ENCODE measurements at places on chromosomes 6 and 20.
A peak's percentile ranks its signal among the peaks of the same experiment; 100 is the strongest.

GRCh38 chr6:163712566-163712961 is 298.0 kb downstream of the QKI start:
- no peak for DNase-seq

DNA sequence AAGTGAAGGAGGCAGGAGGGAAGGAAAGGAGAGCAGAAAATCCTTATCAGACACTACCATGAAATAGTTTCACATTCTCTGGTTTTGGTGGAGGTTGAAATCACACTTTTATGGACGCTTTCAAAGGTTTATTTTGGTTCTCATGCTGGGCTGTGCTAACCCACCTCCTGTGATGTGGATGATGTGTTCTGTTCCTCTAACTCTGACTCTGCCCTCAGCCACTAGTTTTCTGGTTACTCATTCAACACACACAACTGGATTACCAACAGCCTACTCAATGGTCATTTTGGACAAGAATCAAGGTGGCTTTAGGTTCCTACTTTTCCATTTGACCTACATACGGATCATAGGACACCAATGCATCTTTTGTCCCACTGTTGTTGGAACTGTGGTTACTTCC is 522.1 kb upstream of the BTBD3 start:
- DNase-seq, result no peak

- DNase-seq, result no peak
Observed at GRCh38 chr6:129320892-129321291, 389.1 kb downstream of the ARHGAP18 start.

DNA sequence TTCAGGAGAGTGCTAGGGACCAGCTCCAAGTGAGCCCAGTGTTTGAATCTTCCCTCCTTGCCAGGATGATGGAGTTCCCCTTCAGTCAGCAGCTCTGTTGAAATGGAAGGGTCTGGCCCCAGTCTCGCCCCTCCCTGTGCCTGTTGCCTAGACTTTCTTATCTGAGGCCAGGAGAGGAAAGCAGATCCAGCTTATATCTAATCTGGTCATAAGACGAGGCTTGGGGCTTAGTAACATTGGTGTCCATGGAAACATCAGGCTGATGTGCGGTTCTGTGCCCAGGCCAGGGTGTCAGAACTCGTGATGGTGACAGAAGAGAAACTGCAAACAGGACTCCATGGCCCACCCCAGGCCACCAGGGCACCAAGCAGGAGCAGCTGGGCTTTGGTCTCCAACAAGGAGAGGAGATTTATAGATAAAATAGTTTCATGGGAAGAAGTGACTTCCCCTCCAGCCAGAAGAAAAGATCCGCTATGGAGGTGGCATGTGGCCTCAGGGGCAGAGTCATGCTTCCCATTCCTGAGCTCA is 9.8 kb downstream of the MAS1L start:
- no peak for DNase-seq

DNA sequence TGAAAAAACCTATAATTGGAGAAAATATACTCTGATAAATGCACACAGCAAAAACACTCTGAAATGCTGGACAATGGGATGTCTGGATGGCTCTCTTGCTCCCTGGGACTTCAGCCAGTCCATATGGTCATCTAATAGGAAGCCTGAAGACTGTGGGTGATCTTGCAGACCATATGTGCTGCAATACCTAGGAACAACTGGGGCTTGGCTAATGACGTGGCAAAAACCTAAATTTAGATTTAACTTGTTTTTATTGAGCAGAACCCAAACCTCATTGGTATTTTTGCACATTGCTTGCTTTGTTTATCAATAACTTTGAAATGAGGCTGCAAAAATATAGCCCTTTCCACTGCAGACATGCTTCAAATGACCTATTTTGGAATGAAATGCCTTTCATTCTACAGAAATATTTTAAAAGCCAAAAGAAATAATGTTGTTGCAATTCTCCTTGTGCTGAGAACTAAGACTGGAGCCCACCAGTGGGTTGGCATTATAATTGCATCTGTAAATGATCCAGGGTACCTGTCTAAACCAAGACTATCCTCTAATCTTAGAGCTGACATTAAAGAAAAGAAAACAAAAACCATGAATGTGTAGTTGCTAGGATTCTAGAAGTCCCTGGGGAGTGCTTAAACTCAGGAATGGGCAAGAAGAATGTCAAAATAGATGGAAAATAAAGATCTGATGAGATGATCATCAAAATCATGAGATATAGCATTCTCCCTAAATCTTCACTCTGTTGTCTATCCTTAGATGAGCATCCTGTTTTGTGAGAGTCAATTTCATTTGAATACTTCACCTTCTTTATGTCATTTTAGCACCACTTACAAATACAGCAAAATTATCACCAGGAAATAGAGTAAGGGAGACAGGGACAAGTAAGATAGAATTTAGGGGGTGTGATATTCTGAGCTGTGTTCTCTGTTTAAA is 152.1 kb upstream of the RIMS1 start:
- DNase-seq, result no peak

DNA sequence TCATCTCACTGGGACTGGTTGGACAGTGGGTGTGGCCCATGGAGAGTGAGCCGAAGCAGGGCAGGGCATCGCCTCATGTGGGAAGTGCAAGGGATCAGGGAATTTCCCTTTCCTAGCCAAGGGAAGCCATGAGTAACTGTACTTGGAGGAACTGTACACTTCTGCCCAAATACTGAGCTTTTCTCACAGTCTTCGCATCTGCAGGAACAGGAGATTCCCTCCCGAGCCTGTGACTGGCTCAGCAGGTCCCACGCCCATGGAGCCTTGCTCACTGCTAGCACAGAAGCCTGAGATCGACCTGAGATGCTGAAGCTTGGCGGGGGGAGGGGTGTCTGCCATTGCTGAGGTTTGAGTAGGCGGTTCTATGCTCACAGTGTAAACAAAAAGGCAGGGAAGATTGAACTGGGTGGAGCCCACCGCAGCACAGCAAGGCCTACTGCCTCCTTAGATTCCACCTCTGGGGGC is 10.4 kb upstream of the CALHM5 start:
- no peak for DNase-seq

DNA sequence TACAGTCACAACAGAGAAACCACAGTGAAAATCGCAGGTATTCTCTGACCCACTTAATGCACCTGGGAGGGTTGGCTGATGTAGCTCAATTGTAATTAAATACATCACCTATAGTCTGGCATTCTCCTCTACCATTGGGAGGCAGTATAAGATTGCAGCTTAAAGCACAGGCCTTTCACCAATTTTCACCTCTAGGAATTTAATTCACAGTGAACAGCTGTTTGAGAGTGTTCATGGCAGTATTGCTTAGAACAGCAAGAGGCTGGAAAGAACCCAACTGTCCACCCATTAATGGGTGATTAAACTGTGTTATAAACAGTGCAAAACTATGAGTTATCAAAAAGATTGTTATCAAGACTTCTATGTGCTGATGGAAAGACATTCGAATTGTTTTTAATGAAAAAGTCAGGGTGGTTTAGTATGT is 2.0 kb downstream of the EDEM2 start:
- no peak for DNase-seq

DNA sequence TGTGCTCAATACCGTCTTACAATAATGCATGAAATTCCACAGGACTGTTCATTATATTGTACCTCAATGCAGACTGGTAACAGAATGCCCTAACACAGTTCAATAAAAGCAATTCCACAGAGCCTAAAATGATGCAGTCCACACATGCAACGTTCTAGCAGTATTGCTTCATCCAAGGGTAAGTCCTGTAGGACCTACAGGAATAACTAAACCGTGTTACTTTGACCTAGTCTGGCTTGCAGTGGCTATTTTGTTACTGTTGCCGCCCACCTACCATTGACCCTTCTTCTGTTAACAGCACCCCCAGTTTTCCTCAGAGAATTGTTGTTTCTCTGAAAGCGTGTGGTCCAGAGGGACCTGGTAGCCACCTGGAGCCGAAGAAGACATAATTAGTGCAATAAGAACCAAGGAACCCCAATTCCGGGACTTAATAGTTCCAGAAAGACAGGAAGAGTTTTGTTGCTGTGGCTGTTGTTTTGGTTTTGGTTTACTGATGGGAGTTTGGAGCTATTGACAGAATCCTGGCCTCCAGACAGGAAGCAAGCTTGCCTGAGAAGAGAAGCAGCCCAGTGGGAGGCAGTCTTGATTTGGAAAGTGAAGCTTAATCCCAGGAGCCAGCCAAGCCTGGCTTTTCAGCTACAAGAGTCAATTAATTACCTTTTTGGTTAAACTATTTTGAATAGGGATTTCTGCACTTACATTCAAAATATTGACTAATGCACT is 91.3 kb downstream of the FRK start:
- no peak for DNase-seq

GRCh38 chr20:884983-885952 is 30.9 kb downstream of the ANGPT4 start:
- DNase-seq, result no peak

DNA sequence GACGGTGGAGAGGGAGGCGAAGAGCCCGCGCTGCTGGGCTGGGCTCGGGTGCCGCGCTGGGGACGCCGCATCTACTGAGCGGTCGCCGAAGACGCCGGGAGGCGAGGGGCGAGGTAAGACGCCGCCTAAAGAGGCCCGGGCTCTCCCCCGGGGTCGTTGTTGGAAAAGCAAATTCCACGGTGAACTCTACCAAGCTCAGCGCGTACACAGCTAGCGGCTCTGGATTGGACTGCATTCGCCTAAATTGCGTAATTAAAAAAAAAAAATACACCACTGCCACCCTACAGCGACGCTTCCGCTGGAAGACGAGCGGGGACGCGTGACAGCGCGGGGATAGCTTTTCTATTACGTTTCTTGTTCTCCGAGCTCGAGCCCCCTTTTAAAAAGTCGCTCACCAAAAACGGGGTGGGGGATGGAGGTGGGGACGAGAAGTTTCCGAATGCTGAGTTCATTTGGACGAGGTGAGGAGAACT is 92.0 kb upstream of the PRDM1 start:
- no peak for DNase-seq

DNA sequence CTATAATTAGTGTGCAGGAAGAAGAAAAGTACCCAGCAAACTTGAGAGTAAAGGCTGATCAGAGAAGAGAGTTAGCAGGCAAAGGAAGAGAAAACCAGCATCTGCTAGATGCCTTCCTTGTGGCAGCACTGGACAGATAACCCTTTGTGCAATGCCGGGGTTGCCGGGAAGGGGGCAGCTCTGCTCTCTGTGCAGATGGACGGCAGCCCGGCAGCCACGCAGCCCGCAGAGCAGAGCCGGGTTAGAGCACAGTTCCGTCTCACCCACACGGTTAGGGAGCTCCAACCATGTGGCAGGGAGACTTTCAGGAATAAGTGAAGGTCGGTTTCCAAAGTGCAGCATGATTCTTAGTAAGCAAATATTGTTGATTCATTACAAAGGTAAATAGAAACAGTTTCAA is 80.0 kb upstream of the RPS6KA2 start:
- no peak for DNase-seq

- no peak for DNase-seq
Observed at GRCh38 chr6:159586684-159587083, 106.4 kb downstream of the SOD2 start.

DNA sequence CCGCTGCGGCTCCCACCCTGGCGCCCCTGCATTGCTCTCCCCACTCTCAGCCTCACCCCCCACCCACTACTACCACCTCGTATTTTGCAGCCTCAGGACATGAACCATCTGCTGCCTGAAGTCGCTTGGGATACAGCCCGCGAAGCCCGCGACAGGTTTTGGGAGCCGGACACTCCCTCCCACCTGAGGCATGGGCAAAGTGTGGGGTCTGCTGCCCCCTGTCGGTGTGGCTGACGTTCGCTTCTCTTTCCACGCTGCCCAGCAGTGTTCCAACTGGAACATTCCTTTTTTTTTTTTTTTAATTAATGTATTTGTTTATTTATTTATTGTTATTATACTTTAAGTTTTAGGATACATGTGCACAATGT is 15.3 kb upstream of the LPA start:
- DNase-seq, result peak; percentile 77

GRCh38 chr6:84282550-84282949 is 55.1 kb upstream of the CEP162 start:
- DNase-seq, result no peak

GRCh38 chr6:153572371-153572770 is 441.3 kb upstream of the RGS17 start:
- DNase-seq, result no peak

DNA sequence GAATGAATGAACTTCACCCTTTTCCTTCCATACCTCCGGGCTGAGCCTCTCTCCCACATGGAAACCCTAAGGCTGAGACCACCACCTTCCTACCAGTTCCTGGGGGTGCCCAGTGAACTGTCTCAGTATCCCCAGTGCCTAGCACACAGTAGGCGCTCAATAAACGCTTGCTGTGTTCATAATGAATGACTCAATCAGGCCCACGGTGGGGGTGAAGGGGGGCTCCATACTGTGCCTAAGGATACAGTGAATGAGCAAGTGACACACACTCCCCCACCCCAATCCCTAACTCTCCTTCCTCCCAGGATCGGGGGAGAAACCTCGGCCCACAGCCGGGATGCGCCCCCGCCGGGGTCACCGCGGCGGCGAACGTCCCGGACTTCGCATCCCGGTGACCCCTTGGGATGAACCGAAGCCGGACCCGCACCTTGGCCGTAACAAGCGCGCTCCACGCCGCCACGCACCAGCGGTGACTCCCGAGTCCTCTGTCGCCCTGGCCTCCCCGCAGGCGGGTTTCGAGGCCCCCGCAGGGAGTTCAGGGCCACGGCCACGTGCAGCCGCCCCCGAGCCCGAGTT is 592 bp downstream of the KCNG1 start:
- DNase-seq, result no peak

DNA sequence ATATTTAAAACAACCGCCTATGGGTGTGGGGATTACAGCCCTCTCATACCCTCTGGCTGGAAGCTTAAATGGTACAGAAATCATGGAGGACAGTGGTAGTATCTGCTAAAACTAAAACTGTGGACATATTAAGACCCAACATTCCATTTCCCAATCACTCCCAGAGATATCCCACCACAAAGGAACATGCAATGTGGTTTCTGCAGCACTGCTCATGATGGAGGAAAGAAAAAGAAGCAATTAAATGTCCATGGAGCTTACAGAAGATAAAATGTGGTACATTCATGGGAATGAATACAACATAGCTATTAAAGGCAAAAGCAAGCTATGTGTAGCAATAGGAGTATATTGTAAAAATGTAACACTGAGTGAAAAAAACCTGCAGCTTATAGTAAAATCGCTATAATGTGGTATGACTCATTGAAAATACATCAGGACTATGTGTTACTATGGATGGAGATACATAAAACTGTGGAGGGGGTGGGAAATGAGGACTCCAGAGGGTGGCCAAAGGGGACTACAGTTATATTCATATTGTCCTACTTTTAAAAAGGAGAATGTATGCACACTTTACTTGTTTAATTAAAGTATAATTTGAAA is 22.9 kb upstream of the NNAT start:
- DNase-seq, result no peak

- no peak for DNase-seq
Observed at GRCh38 chr6:15527838-15528617, 134.8 kb downstream of the DTNBP1 start.

- DNase-seq, result no peak
Observed at GRCh38 chr20:32752458-32753250, 9.4 kb upstream of the COMMD7 start.

DNA sequence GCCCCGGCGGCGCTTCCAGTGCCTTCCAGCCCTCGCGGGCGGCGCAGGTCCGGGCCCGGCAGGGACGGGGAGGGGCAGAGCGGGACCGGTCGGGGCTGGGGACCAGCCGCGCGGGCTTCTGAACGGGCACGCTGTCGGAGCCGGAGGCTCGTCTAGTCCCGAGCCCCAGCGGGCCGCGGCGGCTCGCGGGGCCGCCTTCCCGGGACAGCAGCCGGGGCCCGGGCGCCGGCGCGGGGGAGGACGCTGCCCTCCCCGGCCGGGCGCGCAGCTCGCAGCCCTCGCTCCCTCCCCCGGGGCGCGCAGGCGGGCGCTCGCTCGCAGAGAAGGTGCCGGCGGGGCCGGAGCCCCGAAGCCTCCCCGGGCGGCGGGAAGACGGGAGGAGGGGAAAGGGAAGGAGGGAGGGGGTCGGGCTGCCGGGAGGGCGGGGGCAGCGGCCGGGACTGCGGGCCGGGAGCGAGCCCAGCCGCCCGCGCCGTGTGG is 696 bp upstream of the SIRPA start:
- DNase-seq, result peak; percentile 81
